Right renal pelvis (tissue), 4 donors: ENCODE measurements at places on chromosomes 13 and 19. TPM values are rescaled to one million over a fixed set of nuclear protein-coding genes. Genes with fewer than 3 reads are reported as not detected.

- DNase-seq: no peak
Observed at GRCh38 chr13:86825410-86825809, 845.8 kb upstream of the SLITRK5 start.

U2AF1L4 gene
- polyA plus RNA-seq: 15.6 TPM

RPS16 gene
- polyA plus RNA-seq: 1,343 TPM

LILRB3 gene
- polyA plus RNA-seq: 0.93 TPM

IFNL1 gene
- not detected for polyA plus RNA-seq
